Stimulated activated CD8-positive, alpha-beta memory T cell treated with anti-CD3 and anti-CD28 coated beads, Interleukin-4, amount 100 ng/mL, for 4 hours (primary cell): ENCODE measurements at places on chromosomes 12 and 14.

DNA sequence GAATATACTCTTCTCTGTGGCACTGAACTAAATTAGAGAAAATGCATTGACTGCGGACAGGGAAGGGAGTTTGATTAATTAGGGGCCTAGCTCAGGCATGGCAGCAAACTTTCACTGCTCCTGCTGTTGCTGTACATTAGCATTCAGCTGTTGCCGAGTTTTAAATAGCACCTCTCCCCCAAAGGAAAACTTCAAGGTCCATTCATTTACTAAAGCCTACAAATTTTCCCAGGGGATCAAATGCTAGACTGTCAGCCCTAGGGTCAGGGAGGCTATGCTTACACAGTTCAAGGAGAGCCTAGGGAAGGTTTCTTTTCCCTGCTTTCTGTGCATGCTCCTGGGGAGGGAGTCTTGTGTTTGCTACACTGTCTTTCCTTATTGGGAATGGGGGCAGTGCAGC, 60.0 kb upstream of the GZMB start:
- DNase-seq = no peak

DNA sequence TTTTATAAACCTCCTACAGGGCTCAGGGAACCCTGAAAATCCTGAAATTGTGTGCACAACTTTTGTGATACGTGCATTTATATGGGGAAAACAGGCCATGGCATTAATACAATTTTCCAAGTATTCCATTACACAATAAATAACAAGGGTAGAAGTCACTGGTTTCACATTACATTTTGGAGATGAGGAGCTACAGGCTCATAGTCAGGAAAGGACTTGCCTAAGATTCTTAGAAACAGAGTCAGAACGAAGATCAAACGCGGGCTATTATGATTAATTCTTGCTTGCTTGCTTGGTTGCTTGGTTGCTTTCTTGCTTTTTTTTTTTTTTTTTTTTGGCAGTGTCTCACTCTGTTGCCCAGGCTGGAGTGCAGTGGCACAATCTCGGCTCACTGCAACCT, 16.7 kb downstream of the NOS1 start:
- DNase-seq = no peak

DNA sequence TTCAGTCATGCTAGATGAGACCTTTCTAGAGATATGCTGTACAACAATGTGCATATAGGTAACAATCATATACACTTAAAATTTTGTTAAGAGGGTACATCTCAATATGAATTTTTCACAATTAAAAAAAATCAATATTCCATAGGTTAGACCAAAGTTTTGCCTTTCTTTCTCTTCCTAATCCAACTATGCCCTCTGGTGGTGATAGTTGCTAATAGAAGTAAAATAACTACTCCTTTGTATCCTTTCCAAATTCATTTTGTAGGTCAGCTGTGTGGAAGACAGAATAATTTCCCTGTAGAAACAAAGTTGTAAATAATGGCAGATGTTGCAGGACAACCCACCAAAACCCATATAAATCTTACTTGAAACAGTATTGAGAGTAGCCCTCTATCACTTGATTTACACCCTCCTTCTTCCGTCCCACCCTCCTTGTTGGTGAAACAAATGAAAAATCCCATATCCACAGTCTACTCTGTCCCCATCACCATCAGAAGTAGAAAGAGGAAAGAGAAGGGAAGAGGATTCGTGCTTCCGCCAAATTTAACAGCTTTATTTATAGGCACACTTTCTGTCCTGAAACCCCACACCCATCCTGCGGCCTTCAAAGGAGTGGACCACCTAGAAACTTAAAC, 34.2 kb upstream of the KICS2 start:
- no peak for DNase-seq

GRCh38 chr12:114408886-114409851, 3.2 kb upstream of the TBX5 start:
- no peak for DNase-seq

DNA sequence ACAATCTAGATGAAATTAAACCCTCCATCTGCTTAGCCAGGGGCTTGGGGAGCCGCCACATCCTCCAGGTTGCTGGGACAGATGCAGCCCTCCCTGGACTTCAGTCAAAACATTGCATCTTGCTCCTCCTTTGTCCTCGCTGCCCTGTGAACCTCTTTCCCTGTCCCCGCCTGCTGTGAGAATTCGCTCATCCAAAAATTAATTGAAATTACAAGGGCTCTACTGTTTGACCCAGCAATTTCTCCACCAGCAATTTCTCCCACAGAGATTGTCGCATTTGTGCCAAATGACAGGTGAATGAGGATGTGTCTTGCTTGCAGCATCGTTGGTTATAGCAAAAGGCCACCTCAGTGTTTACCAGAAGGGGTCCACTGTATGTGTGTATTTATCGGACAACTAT, 5.0 kb upstream of the POP5 start:
- DNase-seq = no peak

GRCh38 chr12:124621296-124621660, 53.9 kb upstream of the NCOR2 start:
- DNase-seq = no peak
